M059J (cell line): ENCODE measurements at places on chromosomes 7 and 10. TPM values are rescaled to one million over a fixed set of nuclear protein-coding genes. Genes with fewer than 3 reads are reported as not detected.

Gene EFCAB10
- 0.39 TPM in 1 of 2 replicates, not detected in the other for total RNA-seq

Gene KIF20B
- total RNA-seq = 21.2 and 24.3 TPM in 2 replicates

Gene PDCD11
- total RNA-seq = 16.3 and 16.5 TPM in 2 replicates

Gene CHCHD2
- total RNA-seq = 669 and 764 TPM in 2 replicates

Gene UTF1
- not detected in 2 replicates for total RNA-seq

Gene TMEM270
- 0.17 and 0.32 TPM in 2 replicates for total RNA-seq

Gene FBXL13
- 0.59 and 1.5 TPM in 2 replicates for total RNA-seq

Gene GJD4
- total RNA-seq = not detected in 2 replicates

Gene LGI1
- 0.39 TPM in 1 of 2 replicates, not detected in the other for total RNA-seq

Gene DDIT4
- 42.5 and 56.8 TPM in 2 replicates for total RNA-seq

Gene NCAPG2
- 40.4 and 73.0 TPM in 2 replicates for total RNA-seq

Gene LRRD1
- not detected in 2 replicates for total RNA-seq

Gene NKX1-2
- total RNA-seq = 0.02 and 0.30 TPM in 2 replicates

Gene SUN3
- total RNA-seq = 0.59 TPM in 1 of 2 replicates, not detected in the other

Gene KDM7A
- 0.64 and 0.69 TPM in 2 replicates for total RNA-seq

Gene FKBP6
- not detected in 2 replicates for total RNA-seq

Gene CUBN
- 0.27 and 2.0 TPM in 2 replicates for total RNA-seq
